ENCODE measurements at places on chromosomes 6 and 20.

DNA sequence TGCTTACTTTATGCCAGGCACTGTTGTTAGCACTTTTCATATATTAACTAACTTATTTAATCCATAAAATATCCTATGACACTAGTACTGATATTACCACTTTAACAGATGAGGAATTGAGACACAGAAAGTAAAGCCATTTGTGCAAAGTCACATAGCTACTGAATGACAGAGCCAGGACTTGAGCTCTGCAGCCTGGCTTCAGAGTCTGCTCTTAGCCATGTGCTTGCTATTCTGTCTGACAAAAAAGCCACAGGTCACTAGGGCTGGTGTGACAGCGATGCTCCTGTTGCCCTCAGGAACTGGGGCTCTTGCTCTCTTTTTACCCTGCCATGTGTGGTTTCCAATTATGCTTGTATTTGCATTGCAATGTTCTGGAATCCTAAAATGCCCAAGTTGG, 44.7 kb upstream of the RNF8 start:
- DNase-seq = no peak

GRCh38 chr20:59945175-59945574, 5.0 kb downstream of the FAM217B start:
- DNase-seq = no peak

DNA sequence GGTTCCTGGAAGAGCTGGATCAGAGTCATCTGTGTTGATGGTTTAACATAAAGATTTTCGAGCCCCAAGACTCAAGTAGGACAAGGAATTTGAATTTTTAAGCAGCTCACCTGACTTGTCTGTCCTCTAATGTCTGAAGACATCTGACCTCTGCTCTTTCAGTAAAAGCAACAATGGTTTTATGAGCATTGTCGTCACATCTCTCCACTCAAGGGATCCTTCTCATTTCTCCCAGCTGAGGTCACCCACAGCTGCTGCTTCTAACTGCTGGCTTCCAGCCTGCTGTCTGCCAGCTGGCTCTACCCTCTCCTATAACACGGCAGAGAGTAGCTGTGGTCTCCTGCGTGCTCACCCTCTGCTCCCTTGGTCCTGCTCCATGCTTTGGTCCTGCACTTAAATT, 24.7 kb upstream of the HDAC2 start:
- no peak for DNase-seq

GRCh38 chr6:162560891-162561290, 166.7 kb downstream of the PRKN start:
- no peak for DNase-seq

- no peak for DNase-seq
Observed at GRCh38 chr6:73774311-73774774, 78.3 kb downstream of the CD109 start.

GRCh38 chr6:144647406-144647964, 362.4 kb downstream of the UTRN start:
- DNase-seq = no peak

DNA sequence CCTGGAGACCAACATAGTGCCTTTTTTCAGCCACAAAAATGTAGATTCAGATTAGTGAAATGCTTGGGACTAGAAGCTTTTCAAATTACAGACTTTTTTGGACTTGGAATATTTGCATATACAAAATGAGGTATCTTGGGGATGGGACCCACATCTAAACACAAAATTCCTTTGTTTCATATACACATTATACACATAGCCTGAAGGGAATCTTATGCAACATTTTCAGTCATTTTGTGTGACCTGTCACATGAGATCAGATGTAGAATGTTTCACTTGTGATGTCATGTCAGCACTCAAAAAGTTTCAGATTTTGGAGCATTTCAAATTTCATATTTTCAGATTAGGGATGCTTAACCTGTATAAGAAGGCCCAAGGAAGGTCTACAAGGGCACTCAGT, 44.5 kb upstream of the ALDH8A1 start:
- DNase-seq = no peak

DNA sequence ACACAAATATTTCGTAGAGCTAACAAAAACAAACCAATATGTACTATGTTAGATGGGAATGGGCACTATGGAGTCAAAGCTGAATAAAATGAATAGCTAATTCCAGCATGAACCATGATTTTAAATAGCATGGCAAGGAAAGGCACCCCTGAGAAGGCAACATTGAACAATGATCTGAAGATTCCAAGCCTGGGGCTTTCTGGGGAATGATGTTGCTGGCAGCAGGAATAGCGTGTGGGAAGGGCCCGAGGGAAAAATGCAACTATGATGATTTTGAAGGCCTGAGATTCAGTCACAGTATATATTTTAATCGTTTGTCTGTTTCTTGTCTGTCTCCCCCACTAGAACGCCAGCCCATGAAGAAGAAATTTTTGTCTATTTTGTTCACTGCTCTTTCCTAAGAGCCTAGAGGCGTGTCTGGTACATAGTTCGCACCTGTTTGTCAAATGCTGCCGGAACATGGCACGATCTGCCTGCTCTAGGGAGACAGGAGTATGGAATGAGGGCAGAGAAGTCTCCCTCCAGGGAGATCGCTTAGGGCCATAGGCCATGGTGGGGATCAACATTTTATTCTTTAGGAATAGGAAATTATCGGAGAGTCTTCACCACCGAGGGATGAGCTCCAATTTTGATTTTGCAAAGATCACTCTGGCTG, 84.8 kb upstream of the EYA2 start:
- DNase-seq = no peak

DNA sequence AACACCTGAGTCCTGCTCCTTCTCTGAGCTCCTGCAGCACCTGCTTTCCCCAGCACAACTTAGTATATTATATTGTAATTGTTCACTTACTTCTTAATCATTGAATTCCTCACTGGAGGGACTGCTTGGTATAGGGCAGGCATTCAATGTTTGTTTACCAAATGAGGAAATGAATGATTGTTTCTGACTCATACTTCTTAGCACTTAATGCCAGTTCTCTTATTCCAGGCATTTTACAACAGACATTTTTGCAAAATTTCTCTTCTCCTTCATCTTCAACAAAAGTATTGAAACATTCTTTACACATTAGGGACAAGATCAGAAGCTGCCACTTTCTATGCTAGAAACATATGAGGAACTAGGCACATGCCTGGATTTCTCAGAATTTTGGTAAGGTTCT, 119.4 kb downstream of the TBX18 start:
- no peak for DNase-seq

- no peak for DNase-seq
Observed at GRCh38 chr6:57173886-57174510, 1.9 kb downstream of the BAG2 start.

DNA sequence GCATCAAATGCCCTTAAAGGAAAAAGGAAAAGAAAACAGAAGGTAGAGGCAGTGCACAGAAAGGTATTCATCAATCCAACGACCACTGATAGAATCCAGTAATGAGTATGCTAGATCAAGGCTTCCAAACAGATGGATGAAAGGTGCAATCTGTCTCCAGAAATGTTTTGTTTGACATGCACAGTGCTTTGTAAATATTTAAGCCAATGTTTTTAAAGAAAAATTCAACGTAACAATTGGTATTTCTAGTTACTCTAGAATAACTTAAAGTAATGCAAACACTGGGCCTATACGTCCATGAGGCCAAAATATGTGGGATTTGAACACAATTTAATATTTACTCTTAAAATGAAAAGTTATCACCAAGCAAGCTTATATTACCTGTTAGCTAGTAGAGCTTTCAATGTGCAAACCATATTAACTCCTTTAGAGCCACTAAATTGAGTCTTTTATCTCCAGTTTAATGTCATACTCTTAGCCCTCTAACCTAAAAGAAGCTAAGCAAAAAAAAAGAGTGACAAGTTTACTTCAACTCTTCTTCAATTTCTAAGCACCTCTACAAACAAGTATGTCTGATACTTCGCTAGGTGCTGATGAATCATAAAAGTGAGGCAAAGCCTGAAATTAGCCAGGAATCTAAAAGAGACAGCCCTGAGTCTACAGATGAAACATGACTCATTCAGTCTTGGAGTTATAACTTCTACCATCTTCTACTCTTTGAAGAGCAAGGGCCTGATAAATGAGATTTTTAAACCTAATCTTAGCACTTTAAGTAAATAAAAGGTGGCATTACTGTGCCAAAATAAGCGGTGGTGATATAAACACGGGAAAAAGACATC, 169.8 kb downstream of the PTPRK start:
- no peak for DNase-seq

GRCh38 chr20:14445310-14445709, 107.9 kb upstream of the FLRT3 start:
- no peak for DNase-seq

DNA sequence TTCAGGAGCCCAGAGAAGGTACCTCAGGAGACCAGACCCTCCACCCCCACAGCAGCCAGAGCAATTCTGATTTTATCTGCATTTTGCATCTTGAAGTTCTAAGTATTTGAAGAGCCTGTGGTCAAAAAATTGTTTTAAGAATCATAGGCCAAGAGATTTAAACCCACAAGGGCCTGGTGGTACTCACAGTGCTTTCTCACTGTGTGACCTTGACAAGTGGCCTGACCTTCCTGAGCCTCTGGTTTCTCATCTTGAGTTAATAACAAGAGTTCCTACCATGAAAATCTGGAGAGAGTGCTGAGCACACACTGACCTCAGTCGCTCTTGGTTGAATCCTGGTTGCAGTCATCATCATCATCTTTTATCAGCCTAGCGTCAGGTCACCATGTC, 45.4 kb upstream of the ID1 start:
- DNase-seq = no peak
